Cortex of kidney (tissue), 1 donor: ENCODE measurements at places on chromosomes 6 and 20.

GRCh38 chr6:17971128-17972073 lies 16.0 kb downstream of the KIF13A start:
- DNase-seq: no peak

GRCh38 chr6:28248916-28249315 lies 3.2 kb downstream of the ZKSCAN4 start:
- DNase-seq: no peak

- no peak for DNase-seq
These were observed 204.6 kb downstream of the NKAIN2 start for GRCh38 chr6:124008000-124008987.

GRCh38 chr6:106101466-106101865 lies 15.3 kb downstream of the PRDM1 start:
- no peak for DNase-seq

DNA sequence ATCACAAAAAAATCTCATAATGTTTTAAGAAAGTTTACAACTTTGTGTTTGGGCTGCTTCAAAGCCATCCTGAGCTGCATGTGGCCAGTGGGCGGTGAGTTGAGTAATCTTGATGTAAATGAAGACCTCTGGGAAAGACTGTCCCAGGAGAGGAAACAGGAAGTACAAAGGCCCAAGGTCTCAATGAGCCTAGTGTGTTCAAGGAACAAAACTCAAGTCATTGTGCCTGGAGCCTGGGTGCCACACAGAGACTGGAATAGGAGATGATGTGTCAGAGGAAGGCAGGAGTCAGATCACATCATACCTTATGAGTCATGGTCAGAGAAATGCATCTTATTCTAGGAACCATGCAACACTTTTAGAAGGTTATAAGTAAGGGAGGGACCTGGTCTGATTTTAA lies 51.5 kb downstream of the COL19A1 start:
- no peak for DNase-seq

GRCh38 chr20:37285664-37286374 lies 3.6 kb upstream of the MANBAL start:
- no peak for DNase-seq

- DNase-seq: no peak
These were observed 229.8 kb downstream of the FRK start for GRCh38 chr6:115830895-115831294.

- no peak for DNase-seq
These were observed 18.9 kb downstream of the GSTA4 start for GRCh38 chr6:52976149-52976548.

GRCh38 chr6:169589293-169589692 lies 112.5 kb downstream of the WDR27 start:
- DNase-seq: no peak

- no peak for DNase-seq
These were observed 20.4 kb downstream of the GTF2H5 start for GRCh38 chr6:158188591-158188990.

DNA sequence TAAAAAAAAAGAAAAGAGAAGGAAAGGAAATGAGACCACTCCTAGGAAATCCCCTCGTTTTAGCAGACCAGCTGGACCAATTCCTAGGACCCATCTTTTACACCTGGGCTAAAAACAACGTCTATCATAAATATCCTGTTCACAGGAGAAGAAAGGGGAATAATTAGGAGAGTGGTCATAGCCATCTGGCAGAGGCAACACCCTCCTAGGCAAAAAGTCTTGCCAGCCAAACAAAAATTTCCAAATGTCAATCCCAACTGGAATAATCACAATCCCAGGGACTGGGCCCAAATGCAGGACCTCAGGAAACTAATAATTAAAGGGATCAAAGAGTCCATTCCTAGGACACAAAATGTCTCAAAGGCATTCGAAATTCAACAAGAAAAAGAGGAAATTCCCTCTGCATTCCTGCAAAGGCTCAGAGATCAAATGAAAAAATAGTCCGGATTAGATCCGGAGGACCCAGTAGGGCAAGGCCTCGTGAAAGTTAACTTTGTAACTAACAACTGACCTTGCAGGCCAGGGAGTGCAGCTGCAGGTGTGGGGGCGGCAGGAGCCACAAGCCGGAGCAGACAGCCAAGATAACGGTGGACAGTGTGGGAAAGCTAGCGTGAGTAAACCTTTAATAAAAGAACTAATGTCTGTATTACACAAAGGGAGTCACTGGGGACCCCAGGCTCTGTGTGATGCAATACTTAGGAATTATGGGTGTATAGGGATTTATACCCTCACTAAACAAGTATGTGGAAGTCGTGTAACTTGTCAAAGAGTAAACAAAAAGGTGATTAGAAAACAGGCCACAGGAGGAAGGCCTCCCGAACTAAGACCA lies 11.7 kb downstream of the LCA5 start:
- DNase-seq: no peak

DNA sequence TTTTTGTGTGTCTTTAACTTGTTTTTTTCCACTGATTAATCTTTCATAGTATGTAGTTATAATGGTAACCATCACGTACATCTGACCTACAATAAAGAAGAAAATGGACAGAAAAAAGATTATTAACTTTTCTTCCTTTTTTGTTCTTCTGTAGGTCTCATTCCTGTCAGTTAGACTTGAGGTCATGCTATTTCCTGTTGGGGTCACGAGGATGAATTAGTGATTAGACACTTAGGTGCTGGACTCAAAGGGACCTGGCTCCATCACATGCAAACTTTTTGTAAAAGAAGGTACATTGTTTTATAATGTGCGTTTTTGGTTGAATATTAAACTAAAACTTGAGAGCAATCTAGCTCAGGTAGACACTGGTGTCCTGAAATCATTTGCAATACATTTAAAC lies 14.8 kb downstream of the MARCKS start:
- DNase-seq: no peak

GRCh38 chr6:121932076-121932991 lies 467.1 kb upstream of the HSF2 start:
- no peak for DNase-seq

DNA sequence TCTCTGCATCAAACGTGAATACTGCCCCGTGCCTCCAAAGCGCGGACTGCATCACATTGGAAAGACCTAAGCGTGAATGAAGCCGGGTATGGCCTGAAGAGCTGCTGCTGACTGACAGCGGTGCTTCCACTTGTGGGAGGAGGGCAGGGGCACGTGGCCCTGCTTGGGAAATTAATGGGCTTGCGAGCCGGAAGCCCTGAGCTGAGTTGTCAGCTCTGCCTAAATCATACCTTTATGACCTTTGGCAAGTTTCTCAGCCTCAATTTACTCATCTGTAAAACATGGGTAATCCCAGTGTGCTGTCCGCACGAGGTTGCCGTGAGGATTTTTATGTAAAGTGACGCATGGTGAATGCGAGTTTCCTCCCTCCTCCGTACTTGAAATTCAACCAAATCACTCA lies 67.0 kb upstream of the FOXQ1 start:
- DNase-seq: no peak

GRCh38 chr6:98670045-98670746 lies 164.2 kb upstream of the POU3F2 start:
- DNase-seq: no peak

DNA sequence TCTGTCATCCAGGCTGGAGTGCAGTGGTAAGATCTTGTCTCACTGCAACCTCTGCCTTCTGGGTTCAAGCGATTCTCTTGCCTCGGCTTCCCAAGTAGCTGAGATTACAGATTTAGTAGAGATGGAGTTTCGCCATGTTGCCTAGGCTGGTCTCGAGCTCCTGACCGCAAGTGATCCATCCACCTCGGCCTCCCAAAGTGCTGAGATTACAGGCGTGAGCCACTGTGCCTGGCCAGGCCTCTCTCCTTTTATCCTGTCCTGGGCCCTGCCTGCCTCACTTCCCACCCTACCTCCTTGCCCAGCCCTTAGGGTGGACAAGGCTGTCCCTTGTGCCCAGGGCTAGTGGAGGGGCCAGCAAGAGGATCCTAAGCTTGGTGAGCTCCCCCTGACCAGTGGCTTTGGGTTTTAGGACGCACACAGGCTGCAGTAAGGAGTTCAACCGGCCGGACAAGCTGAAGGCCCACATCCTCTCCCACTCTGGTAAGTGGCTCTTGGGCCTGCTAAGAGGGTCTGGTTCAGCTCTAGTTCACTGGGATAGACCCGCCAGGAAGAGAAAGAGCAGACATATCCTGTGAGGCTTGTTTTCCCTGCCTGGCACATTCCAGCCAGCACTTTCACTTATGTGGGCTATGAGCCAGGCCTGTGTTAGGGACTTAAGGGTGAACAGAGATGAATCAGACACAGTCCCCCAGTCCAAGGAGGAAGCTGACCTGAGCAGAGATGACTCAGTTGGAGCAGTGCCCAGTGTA lies 21.9 kb upstream of the CHMP4B start:
- DNase-seq: no peak

DNA sequence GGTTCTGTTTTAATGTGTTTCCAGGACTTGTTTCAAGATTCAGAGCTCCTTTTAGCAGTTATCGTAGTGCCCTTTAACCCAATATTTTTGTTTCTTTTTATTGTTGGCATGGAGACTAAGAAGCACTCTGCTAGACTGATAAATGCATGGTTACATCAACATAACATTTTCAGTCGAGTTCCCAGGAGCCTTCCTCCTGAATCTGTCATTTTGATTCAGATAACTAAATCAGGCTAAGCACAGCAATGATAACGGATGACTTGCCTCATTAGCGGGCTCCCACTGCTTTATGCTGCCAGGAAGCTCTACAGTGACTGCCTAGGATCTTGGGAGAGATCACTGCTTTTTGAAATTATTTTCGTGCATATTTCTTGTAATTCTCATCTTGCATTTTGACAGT lies 772.8 kb upstream of the GJE1 start:
- DNase-seq: no peak

DNA sequence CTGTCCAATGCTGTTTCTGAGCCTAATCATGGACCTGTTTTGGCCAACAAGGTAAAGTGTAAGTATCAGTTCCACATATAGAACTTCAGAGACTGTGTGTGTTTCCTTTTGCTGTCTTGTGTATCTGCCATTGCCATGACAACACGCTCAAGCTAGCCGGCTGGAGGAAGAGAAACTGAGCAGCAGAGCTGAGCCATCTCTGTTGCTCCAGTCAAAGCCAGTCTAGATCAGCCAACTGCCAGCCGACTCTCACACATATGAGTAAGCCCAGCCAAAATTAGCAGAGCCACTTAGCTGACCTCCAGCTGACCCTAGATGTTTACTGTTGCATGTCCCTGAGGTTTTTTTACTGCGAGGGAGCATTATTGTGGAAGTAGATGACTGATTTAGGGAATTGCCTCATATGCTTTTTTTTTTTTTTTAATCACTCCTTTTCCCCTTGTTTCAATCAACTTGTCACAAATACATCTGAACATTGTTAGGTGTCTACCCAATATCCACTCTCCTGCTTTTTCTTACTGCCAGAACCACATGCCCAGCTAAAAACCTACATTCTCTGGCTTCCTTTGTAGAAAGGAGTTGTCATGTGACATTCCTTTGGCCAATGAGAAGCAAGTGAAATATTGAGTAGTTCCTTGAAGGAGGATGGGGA lies 304.3 kb upstream of the SUPT3H start:
- DNase-seq: no peak

DNA sequence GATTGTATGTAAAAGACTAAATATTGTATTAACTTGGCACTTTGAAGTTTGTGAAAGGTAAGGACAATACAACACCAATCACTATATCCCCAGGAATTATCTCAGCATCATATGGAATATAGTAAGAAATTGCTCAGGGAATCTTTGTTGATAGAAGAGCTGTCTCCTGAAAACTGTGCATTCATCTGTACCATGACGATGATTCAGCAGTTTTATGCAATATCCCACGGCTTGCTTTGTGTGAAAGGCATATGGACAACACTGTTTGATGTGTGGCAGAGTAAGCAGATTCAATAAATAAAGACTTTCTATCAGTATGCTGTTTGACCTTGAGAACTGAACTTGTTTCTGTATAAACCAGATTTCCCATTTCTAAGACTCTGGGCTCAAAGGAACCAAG lies 147.5 kb upstream of the PLN start:
- DNase-seq: no peak

- DNase-seq: no peak
These were observed 34.8 kb downstream of the RNASET2 start for GRCh38 chr6:166921570-166921969.

DNA sequence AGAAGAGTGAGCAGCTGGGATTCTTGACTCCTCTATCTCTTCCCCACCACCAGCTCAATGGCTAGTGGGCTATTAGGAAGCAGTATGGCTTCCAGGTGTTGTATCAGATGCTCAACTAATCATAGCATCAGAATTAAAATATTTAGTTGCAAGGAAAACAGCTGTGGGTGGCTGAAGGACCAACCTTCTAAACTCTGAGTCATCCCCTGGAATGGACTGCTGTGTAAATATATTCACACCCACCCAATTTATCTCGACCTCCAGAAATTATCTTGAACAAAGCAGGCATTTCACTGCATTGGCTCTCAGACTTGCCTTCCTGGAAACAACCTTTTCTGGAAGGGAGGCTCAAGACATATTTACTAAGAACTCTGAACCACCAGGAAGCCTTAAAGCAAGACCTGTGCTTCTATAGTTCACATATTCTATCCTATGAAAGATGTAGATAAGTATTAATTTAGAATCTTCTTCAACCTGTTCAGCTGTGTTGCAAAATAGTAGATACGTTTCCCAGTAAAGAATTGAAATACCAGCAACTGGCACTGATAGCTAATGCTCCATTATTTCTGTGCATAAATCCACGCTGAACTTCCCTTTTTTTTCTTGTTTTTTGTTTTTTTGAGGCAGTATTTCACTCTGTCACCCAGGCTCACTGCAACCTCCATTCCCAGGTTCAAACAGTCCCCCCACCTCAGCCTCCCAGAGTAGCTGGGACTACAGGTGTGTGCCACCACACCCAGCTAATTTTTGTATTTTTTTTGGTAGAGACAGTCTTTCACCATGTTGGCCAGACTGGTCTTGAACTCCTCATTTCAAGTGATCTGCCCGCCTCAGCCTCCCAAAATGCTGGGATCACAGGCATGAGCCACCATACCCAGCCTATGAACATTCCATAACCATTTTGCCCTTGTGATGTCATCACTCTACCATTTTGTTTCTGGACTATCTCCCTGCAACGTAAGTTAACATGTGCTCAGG lies 56.9 kb upstream of the CD2AP start:
- no peak for DNase-seq

DNA sequence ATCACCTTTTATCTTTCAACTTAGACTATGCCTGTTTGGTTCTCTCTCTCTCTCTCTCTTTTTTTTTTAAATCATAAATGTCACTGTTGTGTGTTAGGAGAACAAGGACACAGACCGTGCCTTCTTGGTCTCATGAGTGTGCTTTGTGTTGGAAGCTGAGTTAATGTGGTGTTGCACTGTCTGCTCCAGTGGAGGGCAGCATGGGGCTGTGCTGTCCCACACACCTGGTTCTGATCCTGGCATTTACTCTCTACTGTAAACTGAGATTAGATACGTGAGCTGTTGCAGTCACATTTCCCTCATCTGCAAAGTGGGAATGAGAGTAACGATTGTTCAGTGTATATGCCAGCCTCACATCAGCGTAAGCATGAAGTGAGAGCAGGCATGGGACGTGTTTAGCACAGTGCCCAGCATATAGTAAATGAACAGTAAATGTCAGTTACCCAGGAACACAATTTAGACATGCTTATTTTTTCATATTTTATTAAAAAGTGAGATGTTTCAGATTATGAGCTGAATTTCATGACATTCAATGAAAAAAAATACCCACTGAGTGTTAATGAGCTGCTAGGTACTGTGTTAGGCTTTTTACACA lies 161.1 kb downstream of the FARS2 start:
- no peak for DNase-seq

- DNase-seq: no peak
These were observed 131.2 kb upstream of the SPACA1 start for GRCh38 chr6:87916446-87916845.

GRCh38 chr6:151111670-151112069 lies 128.1 kb upstream of the AKAP12 start:
- no peak for DNase-seq
